ENCODE measurements at places on chromosomes 6 and 20. TPM values are rescaled to one million over a fixed set of nuclear protein-coding genes. Genes with fewer than 3 reads are reported as not detected.

GRCh38 chr6:143187238-143187923, 126.7 kb downstream of the AIG1 start:
- DNase-seq = no peak

DNA sequence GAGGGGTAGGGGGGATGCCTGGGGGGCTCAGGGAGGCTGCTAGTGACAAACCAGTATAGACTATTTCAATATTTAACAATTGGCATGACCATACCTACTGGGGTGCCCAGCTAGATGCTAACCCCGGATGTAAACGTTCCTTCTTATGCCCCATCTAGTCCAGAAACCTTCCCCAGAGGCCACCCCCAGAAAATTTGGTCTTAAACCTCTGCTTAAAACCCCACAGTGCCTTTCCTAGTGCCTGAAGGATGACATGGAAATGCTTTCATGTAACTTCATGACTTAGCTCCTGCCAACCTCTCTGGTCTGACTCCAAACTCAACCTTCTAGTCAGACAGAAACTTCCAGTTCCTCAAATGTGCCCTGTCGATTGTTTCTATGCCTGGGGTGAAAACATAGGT, 52.0 kb downstream of the JPH2 start:
- no peak for DNase-seq

DNA sequence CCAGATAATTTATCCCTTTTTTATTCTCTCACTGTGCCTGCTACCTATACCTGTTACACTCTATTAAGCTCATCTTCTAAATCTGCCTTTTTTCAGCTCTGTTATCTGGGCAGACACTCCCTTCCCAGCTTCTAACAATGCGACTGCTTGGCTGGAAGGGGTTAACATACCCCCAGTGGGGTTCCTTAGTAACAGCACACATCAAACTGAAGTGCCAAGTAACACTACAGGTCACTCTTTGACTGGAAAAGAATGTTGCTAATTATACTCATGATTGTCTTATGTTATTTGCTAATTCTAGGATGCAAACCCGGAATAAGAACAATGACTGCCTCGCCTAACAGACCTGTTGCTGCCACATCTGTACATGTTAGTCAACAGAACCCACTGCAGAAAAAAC, 203.5 kb downstream of the EPM2A start:
- no peak for DNase-seq

DNA sequence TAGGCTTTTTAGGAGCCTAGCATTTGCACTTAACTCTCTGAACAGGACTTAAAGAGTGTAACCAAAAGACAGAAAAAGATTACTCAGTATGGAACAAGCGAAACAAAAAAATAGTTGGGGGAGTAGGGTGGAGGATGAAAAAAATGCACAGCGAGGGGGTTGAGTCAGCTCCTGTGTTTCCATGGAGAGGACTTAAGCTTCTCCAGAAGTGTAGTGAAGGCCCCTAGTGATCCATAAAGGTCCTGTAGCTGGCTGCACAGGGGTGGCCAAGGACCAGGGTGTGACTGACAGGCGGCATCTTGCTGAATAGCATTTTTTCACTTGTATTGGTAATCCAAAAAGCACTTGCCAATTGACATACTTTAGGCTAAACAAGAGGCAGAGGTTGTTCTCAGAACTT, 533.9 kb downstream of the RFPL4B start:
- DNase-seq = no peak

SCGN gene
- total RNA-seq = 30.2 TPM

DNA sequence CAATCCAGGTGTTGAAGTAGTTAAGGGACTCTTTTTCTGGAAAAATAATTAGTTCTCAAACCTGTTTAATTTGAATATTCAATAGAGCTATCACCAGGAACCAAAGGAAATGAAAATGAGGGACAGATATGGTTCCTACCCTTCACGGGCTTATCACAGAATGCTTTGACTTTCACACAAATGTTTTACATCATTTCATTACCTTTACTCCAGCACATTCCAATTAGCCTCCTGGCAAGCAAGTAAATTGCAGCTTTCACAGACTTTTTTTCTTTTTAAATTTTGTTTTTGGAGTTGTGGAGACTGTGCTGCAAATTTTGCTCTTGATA, 35.2 kb downstream of the PLEKHG1 start:
- DNase-seq = no peak

DNA sequence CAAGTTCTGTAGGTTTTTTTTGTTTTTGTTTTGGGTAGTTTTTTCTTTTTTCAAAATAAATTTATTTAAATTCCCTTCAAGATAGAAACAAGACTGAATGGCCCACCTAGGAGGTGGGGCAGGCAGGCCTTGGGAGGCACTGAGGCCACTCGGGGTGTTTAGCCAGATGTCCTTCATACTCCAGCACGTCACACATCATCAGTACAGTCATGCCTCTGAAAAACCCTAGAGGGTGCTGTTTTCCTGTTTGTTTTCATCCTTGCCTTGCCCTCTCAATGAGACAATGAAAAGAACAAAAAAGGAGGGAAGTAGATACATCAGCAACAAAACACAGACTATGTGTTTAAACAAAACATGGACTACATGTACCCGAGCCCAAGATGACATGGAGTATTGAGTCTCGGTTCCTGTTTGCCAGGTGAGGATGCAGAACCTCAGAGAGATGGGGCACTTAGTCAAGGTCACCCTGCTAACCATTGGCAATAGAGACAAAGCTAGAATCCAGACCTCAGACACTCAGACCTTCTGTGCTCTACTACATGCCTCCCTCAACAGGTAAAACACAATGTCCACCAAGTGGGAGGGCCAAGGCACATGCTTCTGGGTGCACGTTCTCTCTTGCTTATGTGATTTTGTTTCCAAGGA, 26.8 kb upstream of the CLIC5 start:
- DNase-seq = no peak

DNA sequence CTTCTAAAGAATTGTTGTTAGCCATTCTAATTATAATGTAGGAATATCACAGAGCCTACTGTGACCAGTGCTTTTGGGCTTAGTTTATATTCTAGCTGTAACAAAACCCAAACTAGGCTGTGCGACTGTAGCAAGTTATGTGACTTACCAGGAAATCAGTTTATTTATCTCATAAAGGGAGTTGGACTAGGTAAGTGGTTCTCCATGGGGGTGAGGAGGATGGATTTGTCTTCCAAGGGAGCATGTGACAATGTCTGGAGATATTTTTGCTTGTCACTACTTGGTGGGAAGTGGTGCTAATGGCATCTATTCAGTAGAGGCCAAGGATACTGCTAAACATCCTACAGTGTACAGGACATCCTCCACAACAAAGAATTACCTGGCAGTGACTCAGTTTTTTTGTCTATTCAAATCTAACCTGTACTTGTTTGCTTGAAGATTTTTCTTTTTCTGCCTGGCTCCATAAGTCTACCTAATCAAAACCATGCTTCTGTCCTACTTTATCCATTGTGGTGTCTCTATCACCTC, 32.5 kb downstream of the ZFAND3 start:
- no peak for DNase-seq

- no peak for DNase-seq
Observed at GRCh38 chr6:170288852-170289179, 2.1 kb downstream of the DLL1 start.

DNA sequence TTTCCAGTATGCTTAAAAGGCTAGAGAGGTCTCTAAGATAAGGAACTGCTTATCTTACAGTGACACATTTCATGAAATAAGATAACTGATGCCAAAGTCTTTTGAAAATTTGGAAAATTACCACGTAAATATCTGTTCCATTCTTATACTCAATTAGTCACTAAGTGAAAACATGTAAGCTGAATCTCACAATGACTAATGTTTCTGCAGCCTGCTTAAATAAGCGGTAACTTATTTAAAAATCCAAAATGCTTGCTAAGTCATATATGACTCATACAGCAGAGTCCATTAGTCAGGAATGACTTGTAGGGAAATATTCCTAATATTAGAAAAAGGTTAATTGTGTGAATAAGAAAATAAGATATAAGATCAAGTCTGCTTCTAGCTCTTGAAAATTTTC, 27.8 kb upstream of the LGSN start:
- DNase-seq = no peak

DNA sequence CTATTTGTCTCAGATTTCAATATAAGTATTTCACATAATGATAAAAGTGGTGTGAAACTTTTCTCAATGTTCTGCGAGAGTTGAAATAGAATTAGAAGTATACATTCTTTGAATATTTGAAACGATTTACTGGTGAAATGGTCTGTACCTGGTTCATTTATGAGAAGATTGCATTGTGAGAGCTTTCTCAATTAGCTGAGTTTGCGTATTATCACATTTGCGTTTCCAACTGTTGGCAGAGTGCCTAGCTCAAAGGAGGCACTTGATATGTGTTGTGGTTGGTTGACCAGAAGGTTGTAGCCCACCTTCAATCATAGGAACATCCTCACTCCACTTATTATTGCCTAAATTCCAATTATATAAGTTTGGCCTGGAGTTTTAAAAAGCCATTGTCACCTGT, 58.8 kb upstream of the EXOC2 start:
- no peak for DNase-seq

GRCh38 chr20:62463651-62464424, 12.0 kb downstream of the GATA5 start:
- no peak for DNase-seq

DNA sequence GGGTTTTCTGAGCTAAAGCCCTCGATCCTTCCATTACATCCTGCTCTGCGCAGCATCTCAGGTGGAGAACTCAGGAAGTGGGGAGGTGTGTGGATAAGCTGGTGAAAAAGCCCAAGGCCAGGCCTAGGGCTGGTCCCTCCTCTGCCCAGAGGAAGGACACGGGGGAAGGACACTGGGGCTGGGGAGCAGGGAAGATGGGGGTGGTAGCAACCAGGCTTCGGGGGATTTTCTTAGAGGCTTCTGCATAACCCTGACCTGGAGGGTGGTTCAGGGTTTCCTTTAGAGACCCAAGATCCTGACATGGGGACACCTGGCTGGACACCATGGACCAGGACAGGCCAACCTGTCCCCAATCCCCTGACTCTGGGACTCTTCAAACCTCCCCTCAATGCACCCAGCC, 37.9 kb downstream of the SUN5 start:
- DNase-seq = no peak

GRCh38 chr20:57193094-57193493, 73.3 kb downstream of the BMP7 start:
- no peak for DNase-seq

DNA sequence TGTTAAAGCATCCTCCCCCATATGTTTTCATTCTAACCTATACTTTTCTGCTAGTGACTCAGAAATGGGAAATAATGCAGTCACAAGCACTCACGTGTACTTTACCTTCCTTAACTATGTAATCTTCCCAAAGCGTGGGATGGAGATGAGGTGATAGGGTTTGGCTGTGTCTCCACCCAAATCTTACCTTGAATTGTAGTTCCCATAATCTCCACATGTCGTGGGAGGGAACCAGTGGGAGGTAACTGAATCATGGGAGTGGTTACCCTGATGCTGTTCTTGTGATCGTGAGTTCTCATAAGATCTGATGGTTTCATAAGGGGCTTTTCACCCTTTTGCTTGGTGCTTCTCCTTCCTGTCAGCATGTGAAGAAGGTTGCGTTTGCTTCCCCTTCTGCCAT, 35.4 kb downstream of the AGPAT4 start:
- DNase-seq = no peak

DNA sequence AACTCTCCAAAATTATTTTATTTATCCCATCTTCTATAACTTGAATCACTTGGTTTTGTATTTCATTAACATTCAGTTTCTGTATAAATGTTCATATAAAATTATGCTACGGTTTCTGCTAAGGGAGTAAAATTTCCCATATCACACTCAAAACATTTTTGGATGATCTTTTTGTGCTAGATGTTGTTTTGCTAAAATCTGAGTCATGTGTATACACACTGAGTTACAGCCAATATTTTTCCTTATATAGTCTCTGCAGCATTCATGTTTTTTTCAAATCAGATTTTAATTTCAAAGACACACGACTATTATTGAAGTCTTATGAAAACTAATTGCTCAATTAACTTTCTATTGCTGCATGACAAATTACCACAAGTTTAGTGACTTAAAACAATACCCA, 54.3 kb upstream of the SLC2A12 start:
- no peak for DNase-seq

DNA sequence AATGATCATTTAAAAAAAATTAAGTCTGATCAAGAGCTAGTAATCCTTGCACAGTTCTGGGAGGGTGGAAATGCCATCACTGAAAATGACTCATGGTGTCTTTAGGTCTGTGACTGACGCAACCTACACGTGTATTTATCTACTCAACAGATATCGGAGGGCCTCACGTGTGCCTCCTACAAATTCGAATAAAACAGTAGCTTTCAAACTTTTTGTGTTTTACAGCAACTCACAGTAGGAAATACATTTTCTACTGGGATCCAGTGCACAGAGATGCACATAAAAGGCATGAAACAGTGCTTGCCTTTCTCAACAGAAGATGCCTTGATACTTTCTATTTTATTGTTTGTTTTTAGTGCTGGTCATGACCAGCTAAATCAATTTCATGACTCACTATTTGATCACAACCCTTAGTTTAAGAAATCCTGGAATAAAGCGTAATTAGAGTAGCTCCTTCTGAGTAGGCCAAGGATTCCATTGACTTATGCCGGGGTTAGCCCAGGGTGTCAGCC, 210.0 kb upstream of the SNX9 start:
- DNase-seq = no peak

PRL gene
- not detected for total RNA-seq

DNA sequence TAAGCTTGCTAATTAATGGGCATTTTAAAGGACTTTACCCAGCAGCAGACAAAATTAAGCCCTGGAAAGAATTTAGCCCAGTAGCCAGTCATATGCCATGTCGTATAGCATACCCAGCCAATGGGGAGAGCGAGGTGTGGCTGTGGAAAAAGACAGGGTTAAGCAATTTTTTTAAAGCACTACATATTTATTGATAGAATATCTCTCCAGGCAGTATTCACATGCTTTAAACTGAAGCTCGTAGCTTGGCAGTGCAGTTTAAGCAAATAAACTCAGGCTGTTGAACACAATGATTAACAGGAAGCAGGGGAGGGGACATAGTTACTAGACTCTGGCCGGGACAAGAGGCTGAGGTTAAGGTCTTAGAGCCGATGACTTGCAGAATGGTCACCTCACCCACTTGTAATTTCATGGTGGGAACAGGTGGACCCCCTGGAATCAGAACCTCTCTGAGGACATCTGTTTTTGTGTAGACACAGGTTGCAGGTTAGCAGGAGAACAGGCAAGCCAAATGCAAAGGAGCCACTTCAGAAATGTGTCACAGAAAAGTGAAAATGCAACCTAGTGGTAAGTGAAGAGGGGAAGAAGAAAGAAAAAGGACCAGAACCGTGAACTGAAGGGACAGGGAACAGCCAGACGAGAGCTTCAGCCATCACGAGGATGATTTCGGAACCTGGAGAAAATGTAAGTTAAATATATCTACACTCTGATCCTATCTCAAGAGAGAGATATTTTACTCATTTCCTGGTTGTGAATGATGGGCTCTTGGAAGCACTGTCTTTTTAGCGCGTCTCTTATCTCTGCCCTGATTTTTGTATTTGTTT, 7.2 kb downstream of the GCNT2 start:
- no peak for DNase-seq

GRCh38 chr6:63839485-63839884, 203.9 kb downstream of the PHF3 start:
- no peak for DNase-seq

- no peak for DNase-seq
Observed at GRCh38 chr6:39979461-39980328, 45.4 kb upstream of the MOCS1 start.
